ENCODE measurements at places on chromosomes 2 and 18.

DNA sequence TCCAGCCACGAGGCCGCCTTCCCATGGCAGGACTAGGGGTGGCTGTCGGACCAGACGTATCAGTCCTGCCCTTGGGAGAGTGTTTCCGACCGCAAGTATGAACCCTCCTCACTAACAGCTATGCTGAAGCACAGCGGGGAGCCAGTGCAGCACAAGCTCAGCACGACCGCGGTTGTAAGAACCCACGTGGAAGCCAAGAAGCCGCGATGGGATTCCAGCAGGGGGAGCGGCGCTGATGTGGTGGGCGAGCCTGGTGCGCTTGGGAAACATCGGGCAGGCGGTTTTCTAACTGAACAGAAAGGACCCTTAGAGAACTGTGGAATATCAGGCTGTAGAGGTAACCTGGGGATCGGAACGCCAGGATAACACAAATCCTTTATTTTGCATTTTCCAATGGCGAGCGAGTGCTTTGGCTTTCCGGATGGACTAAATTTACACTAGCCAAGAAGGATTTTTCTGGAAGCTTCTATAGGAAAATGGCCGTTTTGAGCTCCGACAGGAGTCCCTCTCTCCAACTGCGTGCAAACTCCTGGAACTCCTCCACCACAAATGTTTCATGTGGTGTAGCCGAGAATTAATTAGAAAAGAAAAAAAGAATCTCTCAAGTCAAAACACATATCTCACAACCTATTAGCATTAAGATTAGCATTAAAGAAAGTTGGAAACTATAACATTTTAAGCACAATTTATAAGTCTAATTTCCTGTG is 132.0 kb upstream of the MYCN start:
- no peak for DNase-seq

- no peak for DNase-seq
Observed at GRCh38 chr2:118718921-118719320, 128.5 kb downstream of the EN1 start.

- DNase-seq: peak; percentile 36
Observed at GRCh38 chr2:85537600-85538506, 1.1 kb upstream of the MAT2A start.

- no peak for DNase-seq
Observed at GRCh38 chr2:15814946-15815345, 125.4 kb upstream of the MYCN start.

- no peak for DNase-seq
Observed at GRCh38 chr18:58110398-58110797, 66.4 kb downstream of the NEDD4L start.

GRCh38 chr2:53347269-53347668 is 420.3 kb upstream of the CHAC2 start:
- DNase-seq: no peak

GRCh38 chr18:50424877-50425690 is 50.2 kb downstream of the SKA1 start:
- peak; percentile 4 for DNase-seq

DNA sequence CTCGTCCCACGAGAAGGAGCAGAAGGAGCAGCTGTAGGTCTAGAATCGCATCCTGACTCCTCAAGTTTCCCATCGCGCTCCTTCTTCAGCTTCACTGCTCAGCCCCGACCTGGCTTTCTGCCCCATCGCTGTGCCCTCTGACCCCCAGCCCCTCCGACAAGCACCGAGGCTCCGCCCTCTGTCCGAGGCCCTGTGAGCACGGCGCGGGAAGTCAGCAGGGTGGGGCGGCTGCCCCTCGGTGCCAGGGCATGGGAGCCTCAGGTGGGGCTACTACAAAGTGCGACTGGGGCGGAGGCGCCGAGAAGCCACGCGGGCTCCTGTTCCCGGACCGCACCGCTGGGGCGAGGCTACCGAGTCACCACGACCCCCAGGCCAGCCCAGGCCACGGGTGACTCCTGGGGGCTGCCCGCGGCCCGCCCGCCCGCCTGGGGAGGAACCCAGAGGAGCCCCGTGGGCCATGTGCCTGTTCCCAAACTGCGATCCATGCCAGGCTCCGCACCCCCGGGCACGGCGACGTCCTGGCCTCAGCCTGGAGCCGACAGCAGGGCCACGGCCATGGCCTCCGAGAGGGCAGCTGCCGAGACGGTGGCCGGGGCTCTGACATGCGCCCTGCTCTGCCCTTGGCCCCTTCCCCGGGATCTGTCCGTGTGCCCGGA is 36.6 kb upstream of the ID2 start:
- no peak for DNase-seq

All from AG10803 (cell line).